ENCODE measurements at places on chromosomes 3 and 15.

DNA sequence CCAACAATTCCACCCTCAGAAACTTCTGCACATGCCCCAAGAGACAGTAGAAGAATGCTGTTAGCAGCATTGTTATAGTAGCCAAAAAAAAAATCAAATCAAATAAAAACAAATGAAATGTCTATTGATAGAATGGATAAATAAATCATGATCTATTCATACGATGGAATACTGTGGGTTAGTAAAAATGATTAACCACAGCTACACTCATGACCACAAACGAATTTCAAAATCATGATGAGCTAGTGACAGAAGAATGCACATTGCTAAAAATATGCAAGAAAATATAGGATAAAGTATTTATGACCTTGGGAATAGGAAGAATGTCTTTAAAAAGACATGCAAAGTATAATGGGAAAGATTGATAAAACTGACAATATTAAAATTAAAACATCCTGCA lies 57.5 kb upstream of the ACAN start:
- no peak for DNase-seq

DNA sequence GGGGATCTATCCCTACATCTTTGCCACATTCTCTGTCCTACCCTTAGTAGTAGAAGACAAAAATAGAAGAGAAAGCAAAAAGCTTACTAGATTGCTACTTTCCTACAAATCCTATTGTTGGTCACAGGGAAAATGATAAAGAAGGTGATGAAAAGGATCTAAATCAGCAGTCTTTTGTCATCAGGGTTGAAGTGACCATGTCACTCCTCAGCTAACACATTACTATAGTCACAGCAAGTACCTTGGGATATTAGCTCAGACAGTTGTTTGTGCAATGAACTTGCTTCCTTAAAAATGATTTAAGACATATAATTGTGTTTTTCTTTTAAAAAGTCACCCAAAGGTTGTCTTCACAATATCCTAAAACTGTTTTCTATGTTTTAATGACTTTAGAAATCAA lies 6.3 kb downstream of the ST3GAL6 start:
- DNase-seq = no peak

- DNase-seq = no peak
Observed at GRCh38 chr3:13233487-13234485, 160.6 kb upstream of the IQSEC1 start.

DNA sequence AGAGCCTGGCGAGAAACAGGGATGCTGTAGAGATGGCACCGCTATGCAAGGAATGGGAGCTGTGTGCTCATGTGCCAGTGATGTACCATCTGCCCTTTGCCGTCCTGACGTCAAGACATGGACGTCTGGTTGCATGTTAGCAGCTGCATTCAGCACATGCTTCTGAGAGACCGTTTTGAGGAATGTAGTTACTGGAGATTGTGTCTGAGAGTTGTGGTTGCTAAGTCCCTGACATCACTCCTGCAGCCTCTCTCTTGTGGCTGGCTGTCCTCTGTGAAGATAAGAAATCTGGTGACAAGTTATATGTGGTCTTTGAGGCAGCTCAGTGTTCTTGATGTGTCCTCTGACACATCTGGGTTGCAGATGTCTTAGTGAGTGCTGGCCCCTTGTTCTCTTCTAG lies 165.1 kb downstream of the APBA2 start:
- no peak for DNase-seq

GRCh38 chr15:51969728-51970127 lies 1.9 kb downstream of the LEO1 start:
- no peak for DNase-seq

- DNase-seq = no peak
Observed at GRCh38 chr3:25455441-25456132, 27.5 kb downstream of the RARB start.

DNA sequence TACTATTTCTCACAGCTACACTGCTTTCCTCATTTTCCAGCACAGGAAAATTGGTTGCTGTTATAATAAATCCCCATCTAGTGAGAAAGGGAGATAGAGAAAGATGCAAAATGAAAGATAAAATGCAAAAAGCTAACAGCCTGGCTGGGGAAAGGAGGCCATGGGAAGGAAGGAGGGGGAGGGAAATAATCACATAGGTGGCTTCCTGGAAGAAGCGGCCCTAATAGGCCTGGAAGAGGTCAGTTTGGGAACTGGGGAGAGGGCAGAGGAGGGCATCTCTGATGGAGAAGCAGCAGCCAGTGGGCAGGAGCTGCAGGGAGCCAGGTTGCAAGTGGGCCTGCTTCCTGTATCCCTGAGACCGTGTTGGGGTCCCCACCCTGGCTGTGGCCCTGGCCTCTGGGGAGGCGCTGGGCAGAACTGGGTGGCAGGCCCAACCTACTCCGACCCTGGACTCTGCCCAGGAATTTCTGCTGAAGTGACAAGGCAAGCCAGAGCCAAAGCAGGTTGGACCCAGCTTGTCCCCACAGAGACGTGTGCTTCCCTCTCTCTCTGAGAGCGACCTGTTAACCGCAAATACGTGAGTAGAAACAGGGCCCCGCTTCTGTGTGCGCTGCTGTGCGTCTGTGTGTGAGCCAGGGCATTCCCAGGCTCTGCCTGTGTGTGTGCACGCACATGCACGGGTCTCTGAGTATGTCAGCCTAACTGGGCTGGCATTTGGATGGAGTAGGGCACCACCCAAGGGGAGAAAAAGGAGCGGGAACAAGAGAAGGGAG lies 1.9 kb downstream of the SLC28A1 start:
- DNase-seq = peak; percentile 69

DNA sequence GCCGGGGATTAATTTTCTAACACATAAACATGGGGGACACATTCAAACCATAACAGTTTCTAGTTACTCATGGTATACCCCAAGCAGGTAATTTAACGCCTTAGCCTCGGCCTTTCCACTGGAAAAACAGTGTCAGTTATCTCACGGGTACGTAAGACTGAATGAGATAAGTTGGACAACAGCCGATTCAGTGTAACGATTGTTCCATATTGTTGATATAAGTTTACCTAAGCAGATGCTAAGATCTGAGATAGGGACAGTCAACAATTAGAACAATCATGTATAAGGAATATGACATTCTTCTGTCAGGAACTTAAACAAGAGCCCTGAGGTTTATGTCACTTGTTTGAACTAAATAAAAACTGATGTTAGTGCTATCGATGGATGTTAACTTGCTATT lies 130.8 kb downstream of the GHSR start:
- DNase-seq = no peak

- DNase-seq = no peak
Observed at GRCh38 chr3:128472449-128473179, 5.9 kb upstream of the DNAJB8 start.

DNA sequence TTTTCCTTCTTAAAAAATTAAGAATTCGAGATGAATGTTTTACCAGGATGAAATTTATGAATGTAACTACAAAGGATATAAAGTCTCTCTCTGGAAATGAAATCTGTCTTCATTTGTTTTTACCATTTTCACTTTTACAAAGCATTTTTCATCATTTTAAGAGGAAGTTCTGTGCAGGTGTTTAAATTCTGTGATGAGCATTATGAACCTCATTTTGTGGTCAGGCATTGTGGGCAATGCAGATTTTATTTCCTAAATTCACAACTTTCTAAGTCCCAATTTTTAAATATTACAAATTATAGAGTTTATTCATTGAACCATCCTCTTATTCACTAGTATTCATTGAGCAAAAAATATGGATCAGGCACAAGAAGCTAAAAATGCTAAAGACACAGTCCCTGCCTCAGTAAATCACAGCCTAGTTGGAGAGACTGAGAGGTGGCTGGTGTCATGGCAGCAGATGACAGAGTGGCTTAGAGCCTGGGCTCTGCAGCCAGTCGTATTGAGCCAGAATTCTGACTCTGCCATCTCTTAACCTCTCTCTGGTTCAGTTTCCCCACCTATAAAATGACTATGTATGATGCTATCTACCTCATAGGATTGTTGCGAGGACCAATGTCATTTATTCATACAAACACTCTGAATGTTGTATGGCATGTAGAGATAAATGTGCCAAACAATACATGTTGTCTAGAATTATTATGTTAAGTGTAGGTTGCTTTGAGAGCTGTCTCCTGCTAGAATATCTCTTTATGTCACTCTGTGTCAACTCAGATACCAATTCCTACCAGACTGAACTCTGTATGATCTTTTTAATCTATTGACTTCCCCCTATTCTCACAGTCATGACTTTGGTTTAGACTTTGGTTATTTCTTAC lies 7.5 kb upstream of the TGFBR2 start:
- DNase-seq = no peak

DNA sequence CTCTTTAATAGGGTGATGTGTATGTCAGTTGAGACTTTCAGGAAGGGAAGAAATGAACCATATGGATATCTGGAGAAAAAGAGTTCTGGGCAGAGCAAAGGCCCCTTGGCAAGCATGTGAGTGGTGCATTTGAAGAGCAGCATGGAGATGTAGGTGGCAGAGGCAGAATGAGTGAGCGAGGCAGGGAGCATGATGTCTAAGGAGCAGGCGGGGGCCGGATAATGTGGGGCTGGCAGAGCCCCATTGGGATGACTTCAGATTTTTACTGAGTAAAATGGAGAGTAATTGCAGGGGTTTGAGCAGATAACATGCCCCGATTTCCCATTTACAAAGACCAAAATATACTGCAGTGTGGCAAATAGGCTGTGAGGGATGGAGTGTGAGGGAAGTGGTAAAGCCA lies 52.9 kb upstream of the PLCL2 start:
- no peak for DNase-seq

GRCh38 chr3:100698736-100699135 lies 10.6 kb upstream of the TFG start:
- DNase-seq = no peak

DNA sequence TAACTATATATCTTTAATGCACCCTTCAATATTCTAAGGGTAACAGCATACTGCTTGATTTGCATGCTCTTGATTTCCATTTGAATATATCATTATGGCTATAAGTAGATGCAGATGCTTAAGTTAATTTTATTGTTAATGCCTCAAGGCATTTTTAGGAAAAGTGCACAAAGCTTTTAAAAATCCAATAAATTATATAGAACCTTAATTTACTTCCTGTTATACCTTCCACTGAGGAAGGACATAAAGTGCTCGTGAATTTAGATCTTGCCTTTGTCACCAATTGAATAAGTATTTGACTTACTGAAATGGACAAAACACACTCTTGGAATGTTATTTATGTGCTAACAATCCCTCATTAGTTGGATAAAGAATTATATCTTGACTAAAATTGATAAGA lies 276.7 kb upstream of the CCDC54 start:
- DNase-seq = no peak

DNA sequence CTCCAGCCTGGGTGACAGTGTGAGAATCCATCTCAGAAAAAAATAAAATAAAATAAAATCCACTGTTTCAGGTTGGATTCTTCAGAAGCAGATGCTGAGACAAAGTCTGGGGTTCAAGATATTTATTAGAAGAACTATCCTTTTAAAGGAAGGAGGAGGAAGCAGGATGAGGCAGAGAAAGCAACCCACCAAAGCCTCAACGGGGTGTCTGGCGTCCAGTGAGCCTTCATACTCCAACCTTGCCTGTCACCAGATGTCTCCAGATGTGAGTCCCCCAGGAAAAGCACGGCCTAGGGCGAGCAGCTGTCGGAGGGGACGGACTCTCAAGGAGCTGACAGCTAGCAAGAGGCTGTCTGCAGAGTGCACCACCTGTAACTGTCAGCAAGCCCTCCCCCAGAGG lies 37.3 kb downstream of the MB21D2 start:
- no peak for DNase-seq

DNA sequence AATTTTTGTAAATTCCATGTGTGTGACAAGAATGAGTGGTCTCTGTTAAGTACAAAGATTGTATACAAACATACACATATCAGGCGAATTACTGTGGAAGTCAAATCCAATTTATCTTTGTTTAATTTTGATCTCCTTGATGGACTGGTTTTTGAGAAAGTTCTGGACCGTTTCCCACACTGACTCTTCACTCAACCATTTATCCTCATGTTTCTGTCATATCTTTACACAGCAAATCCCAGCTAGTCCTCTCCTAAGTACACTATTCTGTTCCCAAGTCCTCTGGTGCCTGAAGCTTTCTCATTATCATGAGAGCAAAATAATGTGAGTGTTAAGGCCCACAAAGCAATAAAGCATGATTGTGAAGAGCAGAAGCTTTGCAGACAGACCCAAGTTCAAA lies 189.9 kb downstream of the WNT5A start:
- DNase-seq = no peak

GRCh38 chr3:126606001-126606400 lies 47.3 kb upstream of the C3orf22 start:
- DNase-seq = no peak

GRCh38 chr3:143266927-143267326 lies 147.4 kb downstream of the CHST2 start:
- no peak for DNase-seq

DNA sequence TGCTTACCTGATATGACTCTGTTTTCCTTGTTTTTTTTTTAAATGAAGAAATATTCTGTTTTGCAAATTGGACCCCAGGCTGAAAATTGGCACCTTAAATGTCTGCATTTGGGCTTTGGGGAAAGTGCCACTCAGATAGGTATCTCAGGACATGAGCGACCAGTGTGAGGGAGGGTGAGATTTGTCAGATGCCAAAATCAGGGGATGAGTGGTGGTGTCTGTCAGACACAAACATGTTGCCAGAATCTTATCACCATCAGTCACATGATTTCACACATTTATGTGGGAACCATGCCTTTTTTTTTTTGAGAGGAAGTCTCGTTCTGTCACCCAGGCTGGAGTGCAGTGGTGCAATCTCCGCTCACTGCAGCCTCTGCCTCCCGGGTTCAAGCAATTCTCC lies 75.6 kb upstream of the OSBPL11 start:
- no peak for DNase-seq

- no peak for DNase-seq
Observed at GRCh38 chr3:34998902-34999301, 640.4 kb upstream of the ARPP21 start.

DNA sequence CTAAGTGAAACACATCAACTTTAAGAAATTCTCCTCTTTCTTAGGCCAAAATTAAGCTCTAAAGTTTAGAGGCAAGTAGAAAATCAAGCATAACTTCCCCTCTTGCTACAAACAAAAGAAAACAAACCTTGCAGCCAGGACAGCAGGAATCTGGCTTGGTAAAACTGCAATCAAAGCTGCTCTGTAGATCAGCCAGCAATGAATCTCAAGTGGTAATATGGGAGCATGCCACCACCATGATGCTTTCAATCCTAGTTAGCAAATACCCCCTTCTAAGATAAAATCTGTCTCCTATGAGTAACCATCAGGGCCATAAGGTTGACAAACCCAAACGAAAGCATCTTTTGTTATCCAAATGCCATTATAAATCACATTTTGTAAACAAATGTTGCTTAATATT lies 208.3 kb upstream of the PLSCR5 start:
- DNase-seq = no peak

- peak; percentile 61 for DNase-seq
Observed at GRCh38 chr15:40263024-40263754, 19.7 kb downstream of the ANKRD63 start.

DNA sequence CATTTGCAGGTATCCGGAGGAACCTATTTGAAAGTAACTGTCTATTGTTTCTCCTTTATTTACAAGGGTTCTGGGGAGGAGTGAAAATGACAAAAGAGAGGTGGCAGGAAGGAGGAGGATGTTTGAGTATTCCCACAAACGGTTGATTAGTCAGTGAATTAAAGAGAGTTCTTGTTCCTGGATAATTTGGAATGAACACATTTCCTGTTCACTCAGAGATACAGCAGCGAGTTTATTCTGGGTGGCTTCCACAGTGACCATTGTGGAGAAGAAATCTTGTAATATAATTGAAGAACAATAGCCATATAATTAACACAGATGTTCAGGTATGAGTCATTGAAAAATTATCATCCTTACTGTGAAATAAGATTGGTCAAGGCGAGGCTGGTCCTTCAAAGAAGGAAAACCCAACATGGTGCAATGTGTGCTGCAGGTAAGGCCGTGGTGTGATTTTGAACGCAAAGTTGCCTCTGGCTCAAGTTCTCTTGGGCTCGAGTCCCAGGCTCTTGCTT lies 77.3 kb downstream of the NFKBIZ start:
- DNase-seq = no peak

Data from large intestine (tissue), 12 donors.